AG08395 (cell line): ENCODE measurements at places on chromosomes 11 and 22.

DNA sequence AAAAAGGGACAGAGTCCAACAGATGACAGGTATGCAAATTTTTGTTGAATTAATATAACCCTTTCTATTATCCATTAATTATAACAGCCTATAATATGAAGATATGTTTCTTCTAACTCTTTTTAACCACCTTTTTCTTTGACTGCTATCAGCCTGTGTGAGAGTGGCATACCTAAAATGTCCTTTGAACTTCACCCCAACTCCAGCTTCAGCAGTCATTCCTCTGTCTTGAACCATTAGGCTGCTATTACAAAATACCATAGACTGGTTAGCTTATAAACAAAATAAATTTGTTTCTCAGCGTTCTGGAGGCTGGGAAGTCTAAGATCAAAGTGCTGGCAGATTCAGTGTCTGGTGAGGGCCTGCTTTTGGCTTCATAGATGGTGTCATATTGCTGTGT is 564.6 kb upstream of the FAT3 start:
- DNase-seq = no peak

- DNase-seq = peak; percentile 57
Observed at GRCh38 chr22:45757068-45757467, 85.4 kb downstream of the ATXN10 start.

DNA sequence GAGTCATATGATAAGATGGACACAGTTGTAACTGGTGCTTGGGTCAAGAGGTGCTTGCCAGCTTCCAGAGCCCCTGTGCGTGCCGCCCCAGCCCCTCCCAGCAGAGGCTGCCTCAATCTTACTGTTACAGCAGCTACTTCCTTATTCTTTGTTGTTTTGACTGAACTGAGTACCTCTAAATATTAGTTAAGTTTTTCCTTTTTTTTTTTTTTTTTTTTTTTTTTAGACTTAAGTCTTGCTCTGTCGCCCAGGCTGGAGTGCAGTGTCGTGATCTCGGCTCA is 8.8 kb downstream of the ZBED4 start:
- no peak for DNase-seq

- no peak for DNase-seq
Observed at GRCh38 chr11:114316980-114317786, 21.0 kb downstream of the NNMT start.

DNA sequence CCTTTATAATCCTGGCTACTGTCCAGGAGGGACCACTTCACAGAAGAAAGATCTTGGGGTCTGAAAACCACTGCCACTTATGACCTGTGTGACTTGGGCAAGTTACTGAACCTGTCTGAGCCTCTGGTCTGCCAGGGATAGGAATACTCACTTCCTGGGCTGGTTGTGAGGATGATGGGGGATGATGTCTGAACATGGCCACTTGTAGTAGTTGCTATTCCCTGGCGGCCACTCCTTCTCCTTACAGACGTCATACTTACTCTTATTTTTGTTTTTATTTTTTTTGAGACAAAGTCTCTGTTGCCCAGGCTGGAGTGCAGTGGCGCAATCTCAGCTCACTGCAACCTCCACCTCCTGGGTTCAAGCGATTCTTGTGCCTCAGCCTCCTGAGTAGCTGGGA is 26.1 kb downstream of the CD82 start:
- DNase-seq = no peak

DNA sequence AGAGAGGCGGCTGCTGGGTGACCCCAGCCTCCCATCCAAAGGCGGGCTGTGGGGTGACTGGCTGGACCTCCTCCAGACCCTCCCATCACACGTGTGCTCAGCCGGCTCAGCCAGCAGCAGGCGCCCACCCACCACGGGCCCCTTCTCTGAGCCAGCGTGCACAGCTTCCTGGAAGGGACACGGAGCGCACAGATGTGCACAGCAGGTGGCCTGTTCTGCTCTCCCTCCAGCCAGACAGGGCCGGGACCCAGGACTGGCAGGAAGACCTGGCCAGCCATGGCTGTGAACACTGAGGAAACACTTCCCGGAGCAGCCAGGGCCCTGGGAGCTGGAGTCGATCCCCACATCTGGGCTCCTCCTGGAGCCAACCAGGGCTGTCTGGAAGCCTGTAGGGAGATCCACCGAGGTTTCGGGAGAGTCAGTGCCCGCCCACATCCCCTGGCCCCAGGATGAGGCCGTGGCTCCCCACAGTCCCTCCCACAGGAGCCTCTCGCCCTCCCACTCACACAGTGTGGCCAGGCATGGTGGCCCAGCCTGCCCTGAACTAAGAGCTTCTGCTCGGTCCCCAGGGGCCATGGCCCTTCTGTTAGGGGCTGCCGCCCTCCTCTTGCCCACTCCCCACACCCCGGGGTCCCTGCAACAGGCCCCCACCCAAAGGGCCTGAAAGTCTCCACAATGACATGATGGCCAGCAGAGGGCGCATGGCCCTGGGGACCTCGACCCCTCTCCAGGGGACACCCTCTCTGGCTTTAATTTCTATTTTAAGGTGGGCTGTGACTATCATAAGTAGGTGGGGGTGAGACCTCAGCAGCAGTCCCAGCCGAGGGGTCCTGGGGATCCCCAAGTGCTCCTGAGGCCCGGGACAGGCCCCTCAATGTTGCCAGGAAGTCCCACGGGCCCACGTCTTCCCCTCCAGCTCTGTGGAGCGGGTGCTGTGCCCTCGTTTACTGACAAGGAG is 90.6 kb upstream of the FGF3 start:
- DNase-seq = no peak

DNA sequence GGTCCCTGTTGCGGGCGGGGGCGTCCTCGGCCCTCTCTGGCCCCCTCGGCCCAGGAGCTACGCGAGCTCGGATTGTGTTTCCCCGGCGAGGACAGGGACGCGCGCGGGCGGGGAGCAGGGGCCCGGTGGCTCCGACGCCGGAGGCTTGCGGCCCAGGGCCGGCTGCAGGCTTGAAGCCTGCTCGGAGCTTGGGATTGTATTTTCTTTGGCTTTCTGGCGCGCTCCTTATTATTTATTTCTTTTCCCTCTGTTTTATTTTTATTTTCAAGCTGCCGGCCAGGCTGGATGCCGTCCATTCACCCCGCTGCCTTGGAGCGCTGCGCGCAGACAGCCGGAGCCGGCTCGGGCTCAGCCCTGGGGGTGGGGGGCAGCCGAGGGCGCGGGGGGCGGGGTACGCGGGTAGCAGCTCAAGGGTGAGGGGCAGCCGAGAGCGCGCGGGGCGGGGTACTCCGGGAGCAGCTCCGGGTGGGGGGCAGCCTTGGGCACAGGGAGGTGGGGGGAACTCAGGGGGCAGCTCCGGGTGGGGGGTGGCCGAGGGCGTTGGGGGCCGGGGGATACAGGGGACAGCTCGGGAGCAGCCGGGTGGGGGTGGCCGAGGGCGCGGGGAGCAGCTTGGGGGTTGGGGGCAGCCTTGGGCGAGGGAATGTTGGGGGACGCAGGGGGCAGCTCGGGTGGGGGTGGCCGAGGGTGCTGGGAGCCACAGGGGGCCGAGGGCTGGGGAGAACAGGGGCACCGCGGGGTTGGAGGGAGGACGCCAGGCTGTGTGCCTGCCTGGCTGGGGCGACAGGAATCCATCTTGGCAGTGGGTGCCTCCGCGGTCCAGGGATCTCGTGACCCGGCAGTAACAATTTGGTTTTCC is 42.7 kb downstream of the KCNJ1 start:
- DNase-seq = no peak

- no peak for DNase-seq
Observed at GRCh38 chr22:45550416-45550815, 47.7 kb downstream of the FBLN1 start.

DNA sequence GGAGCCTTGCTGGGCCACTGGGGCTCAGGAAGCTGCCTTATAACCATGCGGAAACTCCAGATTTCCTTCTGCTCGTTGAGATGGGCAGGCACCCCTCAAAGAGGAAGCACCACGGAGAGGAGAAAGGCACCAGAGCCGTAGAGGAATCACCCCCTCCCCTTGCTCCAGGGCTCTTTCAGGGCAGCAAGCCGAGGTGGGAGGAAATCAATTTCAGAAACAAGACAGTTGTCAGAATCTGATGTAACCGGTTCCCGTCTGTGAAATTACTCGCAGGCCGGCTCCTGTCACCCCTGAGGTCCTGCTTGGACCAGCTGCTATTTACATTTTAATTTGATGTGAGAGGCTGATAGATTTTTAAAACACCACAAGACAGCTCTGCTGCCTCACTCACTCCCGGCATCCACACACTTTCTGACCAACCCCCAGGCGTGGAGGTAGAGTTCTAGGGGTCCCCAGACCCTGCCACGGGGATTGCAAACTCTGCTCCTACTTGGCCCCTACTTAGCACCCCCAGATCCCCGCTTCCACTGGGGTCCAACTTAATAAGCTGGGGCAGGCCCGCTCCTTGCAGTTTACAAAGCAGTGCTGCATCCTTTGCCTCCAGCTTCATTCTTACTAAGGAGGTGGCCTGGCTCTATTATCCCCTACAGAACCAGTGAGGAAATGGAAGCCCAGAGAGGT is 162.5 kb downstream of the CEP164 start:
- no peak for DNase-seq

DNA sequence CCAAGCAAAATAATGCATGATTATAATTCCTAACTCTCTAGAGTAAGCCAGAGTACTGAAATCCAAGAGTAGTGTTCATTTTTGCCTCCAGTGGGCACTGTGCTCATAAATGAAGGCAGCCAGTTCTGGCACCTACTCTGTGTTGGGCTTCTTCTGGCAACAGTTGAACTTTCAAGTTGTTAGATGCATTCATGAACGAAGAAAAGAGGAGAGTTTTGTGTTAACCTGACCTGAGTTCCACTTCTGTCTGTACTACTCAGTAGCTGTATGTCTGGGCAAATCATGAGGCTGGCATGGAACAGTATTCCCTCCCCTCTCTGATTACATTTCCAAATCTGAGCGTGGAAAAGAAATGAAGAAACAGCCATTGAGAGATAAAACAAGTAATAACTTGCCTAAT is 20.3 kb upstream of the TENM4 start:
- DNase-seq = peak; percentile 71

- no peak for DNase-seq
Observed at GRCh38 chr11:23211221-23211620, 350.9 kb upstream of the CCDC179 start.
